ENCODE measurements at places on chromosomes 11 and 22. TPM values are rescaled to one million over a fixed set of nuclear protein-coding genes. Genes with fewer than 3 reads are reported as not detected.

The ISX gene
- total RNA-seq, result not detected

The APOA4 gene
- total RNA-seq, result not detected

The LRRC74B gene
- total RNA-seq, result not detected

The BIK gene
- 1.4 TPM for total RNA-seq

The C11orf65 gene
- total RNA-seq, result not detected

The CCDC87 gene
- not detected for total RNA-seq

The ABCC8 gene
- total RNA-seq, result not detected

The GGTLC2 gene
- not detected for total RNA-seq

The SAA4 gene
- 5.1 TPM for total RNA-seq

The RFPL3 gene
- not detected for total RNA-seq

The NXPE4 gene
- total RNA-seq, result not detected

The CD44 gene
- 438 TPM for total RNA-seq

The KCNA4 gene
- 4.8 TPM for total RNA-seq

The OR10V1 gene
- not detected for total RNA-seq

The CDC45 gene
- total RNA-seq, result 0.34 TPM

The CD59 gene
- 372 TPM for total RNA-seq

The SCUBE2 gene
- 55.2 TPM for total RNA-seq

The NUDT8 gene
- total RNA-seq, result 10.5 TPM

The OR5B21 gene
- total RNA-seq, result not detected

The CELSR1 gene
- 1.3 TPM for total RNA-seq

The GRAMD1B gene
- total RNA-seq, result 8.6 TPM

The SLC22A25 gene
- total RNA-seq, result not detected

The OR8D1 gene
- not detected for total RNA-seq

The MRGPRX1 gene
- total RNA-seq, result not detected

The SC5D gene
- 12.2 TPM for total RNA-seq

The RHOD gene
- total RNA-seq, result 18.3 TPM

The SMTNL1 gene
- not detected for total RNA-seq
